Epithelial cell of alveolus of lung (primary cell): ENCODE measurements at places on chromosomes 3 and 15. TPM values are rescaled to one million over a fixed set of nuclear protein-coding genes. Genes with fewer than 3 reads are reported as not detected.

The DZIP1L gene
- total RNA-seq, result 4.3 and 13.3 TPM in 2 replicates

The ARRDC4 gene
- total RNA-seq, result 6.9 and 22.7 TPM in 2 replicates

The EXD1 gene
- total RNA-seq, result not detected in 2 replicates

The TMEM212 gene
- not detected in 2 replicates for total RNA-seq

The PLA2G4E gene
- not detected in 2 replicates for total RNA-seq

The DPPA4 gene
- total RNA-seq, result 0.39 TPM in 1 of 2 replicates, not detected in the other

The SLC22A13 gene
- total RNA-seq, result 0.26 and 1.6 TPM in 2 replicates

The SPINK8 gene
- total RNA-seq, result not detected in 2 replicates

The GPR27 gene
- not detected in 2 replicates for total RNA-seq

The AADAC gene
- 1.3 TPM in 1 of 2 replicates, not detected in the other for total RNA-seq

The CSK gene
- 25.9 and 28.7 TPM in 2 replicates for total RNA-seq

The SETD5 gene
- 52.2 and 99.8 TPM in 2 replicates for total RNA-seq

The THAP10 gene
- 3.1 and 5.4 TPM in 2 replicates for total RNA-seq

The LRRC31 gene
- total RNA-seq, result not detected in 2 replicates

The UROC1 gene
- not detected in 2 replicates for total RNA-seq

The PCYT1A gene
- 47.3 and 51.1 TPM in 2 replicates for total RNA-seq

The OCA2 gene
- total RNA-seq, result 0.13 and 0.16 TPM in 2 replicates

The C3orf20 gene
- under 0.01 TPM in 1 of 2 replicates, not detected in the other for total RNA-seq

The SLC9C1 gene
- 0.26 TPM in 1 of 2 replicates, not detected in the other for total RNA-seq

The TRPC1 gene
- 12.5 and 14.6 TPM in 2 replicates for total RNA-seq

The A4GNT gene
- not detected in 2 replicates for total RNA-seq

The GPR62 gene
- total RNA-seq, result 0.08 TPM in 1 of 2 replicates, not detected in the other

The CRYGS gene
- total RNA-seq, result 0.88 and 1.0 TPM in 2 replicates

The ERICH6 gene
- total RNA-seq, result 0.48 TPM in 1 of 2 replicates, not detected in the other

The EXOG gene
- total RNA-seq, result 3.7 and 11.1 TPM in 2 replicates

The SENP5 gene
- total RNA-seq, result 20.8 and 66.4 TPM in 2 replicates

The ATP13A5 gene
- total RNA-seq, result not detected in 2 replicates

The ANKRD28 gene
- 55.6 and 62.7 TPM in 2 replicates for total RNA-seq

The CTXND1 gene
- 1.1 TPM in 1 of 2 replicates, not detected in the other for total RNA-seq

The ZBTB11 gene
- total RNA-seq, result 14.9 and 16.2 TPM in 2 replicates

The GALK2 gene
- total RNA-seq, result 39.9 and 51.7 TPM in 2 replicates

The CLDN16 gene
- 0.26 TPM in 1 of 2 replicates, not detected in the other for total RNA-seq

The CCDC39 gene
- not detected in 2 replicates for total RNA-seq

The ZPLD1 gene
- 0.26 TPM in 1 of 2 replicates, not detected in the other for total RNA-seq

The DOCK3 gene
- under 0.01 TPM in 1 of 2 replicates, not detected in the other for total RNA-seq
